ENCODE measurements at places on chromosomes 1 and 21. TPM values are rescaled to one million over a fixed set of nuclear protein-coding genes. Genes with fewer than 3 reads are reported as not detected.

Gene SYDE2
- total RNA-seq: 2.7 TPM

Gene CDK11A
- 12.3 TPM for total RNA-seq

Gene MIXL1
- total RNA-seq: not detected

Gene WNT2B
- 4.6 TPM for total RNA-seq

Gene PGBD5
- total RNA-seq: 2.2 TPM
